AG09309 (cell line): ENCODE measurements at places on chromosomes 16 and 17.

DNA sequence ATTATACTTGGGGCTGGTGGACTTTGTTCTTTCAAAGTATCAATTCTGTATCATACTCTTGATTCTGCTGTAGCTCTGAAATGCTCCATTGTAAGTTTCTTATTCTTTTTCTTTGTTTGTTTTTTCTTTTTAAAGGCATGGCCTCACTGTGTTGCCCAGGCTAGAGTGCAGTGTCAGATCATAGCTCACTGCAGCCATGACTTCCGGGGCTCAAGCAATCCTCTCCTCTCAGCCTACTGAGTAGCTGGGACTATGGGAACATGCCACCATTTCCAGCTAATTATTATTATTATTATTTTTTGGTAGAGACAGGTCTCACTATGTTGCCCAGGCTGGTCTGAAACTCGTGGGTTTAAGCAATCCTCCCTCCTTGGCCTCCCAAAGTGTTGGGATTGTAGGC lies 38.9 kb upstream of the METTL9 start:
- no peak for DNase-seq

DNA sequence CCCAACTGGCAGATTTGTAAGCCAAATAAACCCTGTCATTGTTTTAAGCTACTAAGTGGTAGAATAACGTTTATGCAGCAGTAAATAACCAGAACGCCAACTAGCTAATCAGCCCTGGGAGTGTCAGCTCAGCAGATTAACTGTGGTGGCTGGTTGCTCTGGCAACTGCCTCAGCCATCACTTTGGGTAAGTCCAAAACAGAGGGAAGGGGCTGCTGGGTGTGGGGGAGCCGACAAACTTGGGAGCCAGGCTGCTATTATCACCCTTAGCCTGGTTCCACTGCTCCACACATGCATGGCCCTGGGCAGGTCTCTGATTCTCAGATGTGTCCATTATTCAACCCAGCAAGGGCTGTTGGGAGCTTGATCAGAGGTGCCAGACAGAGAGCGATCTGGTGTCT lies 22.2 kb upstream of the RHOT1 start:
- DNase-seq: no peak

- peak; percentile 48 for DNase-seq
Observed at GRCh38 chr16:72819345-72819744, 228.6 kb downstream of the ZFHX3 start.

DNA sequence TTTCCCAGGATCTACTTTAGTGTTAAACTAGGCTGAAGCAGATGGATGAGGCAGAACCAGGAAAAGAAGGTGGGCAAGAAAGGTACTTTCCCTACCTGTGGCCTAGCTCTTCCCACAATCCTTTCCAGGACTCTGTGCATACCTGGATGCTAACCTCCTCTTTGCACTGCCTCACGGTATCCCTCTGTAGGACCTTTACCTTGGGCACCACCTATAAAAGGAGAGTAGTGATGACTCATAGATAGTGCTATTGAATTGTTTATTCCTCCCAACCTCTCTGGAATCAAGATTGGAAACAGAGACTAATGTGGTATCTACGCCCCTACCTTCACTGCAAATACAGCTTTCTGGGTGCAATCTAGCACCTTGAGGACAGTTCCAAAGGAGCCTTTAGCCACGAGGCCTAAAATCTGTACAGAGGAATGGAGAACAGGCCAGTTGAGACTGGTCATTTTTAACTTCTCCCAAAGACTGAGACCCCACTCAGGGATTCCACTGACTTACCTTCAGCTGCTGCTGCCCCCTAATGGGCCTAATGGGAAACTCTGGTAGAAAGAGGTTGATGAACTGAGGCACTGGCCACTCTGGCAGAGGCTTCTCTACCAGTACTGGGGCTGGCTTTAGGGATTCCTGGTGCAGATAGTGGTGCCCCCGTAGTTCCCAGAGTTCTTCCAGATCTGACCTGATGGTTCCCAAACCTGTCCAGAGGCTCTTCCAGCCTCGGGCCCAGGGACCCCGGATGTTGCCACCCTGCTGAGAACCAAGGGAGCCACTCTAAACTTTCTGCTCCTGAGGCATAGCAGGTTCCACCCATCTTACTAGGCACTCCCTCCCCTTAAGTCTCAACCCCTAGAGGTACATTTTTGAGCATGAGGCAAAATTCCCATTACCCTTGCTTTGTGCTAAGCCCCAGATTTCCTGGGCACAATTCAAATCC lies 781 bp downstream of the RSKR start:
- DNase-seq: no peak

DNA sequence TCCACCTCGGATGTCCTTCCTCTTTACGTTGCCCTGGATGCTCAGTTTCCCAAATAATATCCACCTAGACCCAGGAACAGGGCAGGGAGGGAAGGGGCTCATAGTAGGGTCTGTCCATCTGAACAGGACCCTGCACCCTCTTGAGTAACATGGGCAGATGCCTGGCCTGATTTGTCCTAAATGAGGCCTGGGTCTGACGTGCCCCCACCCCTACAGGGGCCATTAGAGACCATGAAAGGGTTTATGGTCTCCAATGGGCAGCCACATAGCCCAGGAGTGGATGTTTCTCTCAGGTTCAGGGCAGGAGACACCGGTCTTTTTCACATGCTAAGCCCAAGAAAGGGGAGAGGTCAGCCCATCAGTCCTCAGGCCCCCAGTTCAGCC lies 6.8 kb downstream of the CACNG1 start:
- no peak for DNase-seq
